Occipital lobe (tissue), 3 donors: ENCODE measurements at places on chromosomes 4 and X. TPM values are rescaled to one million over a fixed set of nuclear protein-coding genes. Genes with fewer than 3 reads are reported as not detected.

- DNase-seq = no peak
Measured at GRCh38 chr4:120850018-120850599, 72.4 kb downstream of the PRDM5 start.

- DNase-seq = no peak
Measured at GRCh38 chr4:166838975-166839614, 395.2 kb downstream of the SPOCK3 start.

- no peak for DNase-seq
Measured at GRCh38 chr4:11485926-11486325, 57.2 kb upstream of the HS3ST1 start.

GRCh38 chr4:47510506-47511143, 25.6 kb downstream of the ATP10D start:
- DNase-seq = no peak

- no peak for DNase-seq
Measured at GRCh38 chr4:166277401-166277800, 404.4 kb downstream of the TLL1 start.

GRCh38 chrX:38657562-38657961, 96.2 kb downstream of the TSPAN7 start:
- DNase-seq = no peak

GRCh38 chr4:3291411-3291968, 1.3 kb upstream of the RGS12 start:
- DNase-seq = no peak

DNA sequence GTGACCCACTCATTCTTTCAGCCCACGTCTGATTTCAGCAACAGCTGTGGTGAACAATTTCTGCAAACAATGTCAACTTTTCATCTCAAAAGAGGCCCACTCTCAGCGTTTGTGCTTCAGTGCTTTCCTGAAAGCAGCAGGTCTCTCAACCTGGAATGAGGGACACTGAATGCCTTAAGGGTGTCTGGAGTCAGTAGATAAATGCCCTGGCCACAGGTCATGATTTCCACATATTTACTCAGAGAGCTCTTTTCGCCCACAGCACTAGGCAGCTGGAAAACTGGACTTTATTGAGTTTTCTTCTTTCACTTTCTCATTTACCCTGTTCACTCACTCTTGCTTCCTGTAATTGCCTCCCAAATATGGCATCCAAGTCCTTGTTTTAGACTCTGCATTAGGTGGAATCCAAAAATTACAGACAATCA, 52.8 kb downstream of the NPFFR2 start:
- no peak for DNase-seq

DNA sequence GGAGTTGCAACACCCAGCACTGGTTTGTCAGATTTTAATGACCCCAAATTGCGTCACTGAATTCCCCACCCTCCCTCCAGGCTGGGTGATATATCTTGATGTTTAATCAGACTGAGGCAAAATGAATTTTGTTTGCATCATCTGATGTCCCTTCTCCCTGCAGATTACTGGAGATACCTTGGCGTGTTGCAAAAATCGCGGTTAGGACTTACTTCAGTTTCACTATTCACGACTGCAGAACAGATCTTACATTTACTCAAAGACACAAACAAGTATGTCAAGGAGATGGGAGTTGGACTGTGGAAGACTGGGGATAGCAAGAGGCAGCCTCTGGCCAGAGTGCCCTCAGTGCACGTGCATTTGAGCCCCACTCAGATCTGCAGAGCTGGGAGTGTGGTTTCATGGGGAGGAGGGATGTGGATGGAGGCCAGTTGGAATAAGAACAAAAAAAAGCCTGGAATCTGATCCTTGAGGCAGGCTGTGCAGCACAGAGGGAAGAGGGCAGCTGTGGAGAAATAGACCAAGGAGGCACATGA, 92.2 kb upstream of the MTM1 start:
- DNase-seq = no peak

DNA sequence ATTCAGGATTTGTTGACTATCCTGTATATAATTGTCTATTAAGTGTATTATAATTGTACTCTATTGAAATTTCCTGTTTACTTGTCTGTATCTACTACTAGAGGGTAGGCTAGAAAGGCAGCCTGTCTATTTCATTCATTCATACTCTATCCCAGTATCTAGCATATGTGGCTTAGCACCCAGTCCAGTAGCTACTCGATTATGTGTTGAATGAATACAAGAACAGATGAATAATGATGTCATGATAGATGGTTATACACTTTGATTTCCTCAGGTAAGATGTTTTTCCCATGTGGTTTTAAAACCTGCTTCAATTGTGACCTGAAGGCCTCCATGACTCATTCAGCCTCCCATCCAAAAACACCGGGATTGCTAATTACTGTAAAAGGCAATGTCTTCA, 68.0 kb downstream of the IL21 start:
- no peak for DNase-seq

DNA sequence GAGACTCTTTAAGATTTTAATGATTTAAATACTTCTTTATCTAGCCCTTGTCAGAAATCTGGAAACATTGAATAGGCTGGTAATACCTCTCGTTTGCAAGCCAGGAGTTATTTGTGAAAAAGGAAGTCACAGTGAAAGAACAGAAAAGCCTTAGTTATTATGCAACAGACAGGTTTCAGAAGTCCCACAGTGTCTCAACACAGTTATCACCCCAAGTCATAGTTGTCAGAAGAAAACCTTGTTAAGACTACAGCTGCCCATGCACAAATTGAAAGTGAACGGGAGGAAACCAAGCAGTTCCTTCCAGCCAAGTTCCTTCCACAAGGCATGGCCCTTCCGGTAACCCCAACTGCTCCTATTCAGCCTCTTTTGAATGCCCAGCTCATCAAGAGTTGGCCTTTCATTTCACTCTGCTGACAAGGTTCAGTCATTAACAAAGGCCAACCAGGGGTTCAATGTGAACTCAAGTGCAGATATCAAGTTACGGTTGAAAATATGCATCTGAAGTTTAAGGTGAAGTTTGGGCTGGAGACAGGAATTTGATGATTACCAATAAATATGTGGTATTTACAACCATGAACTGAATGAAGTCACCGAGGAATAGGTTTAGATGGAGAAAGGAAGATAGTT, 15.6 kb downstream of the ALPK1 start:
- no peak for DNase-seq

GRCh38 chr4:142267101-142267500, 579.0 kb downstream of the INPP4B start:
- DNase-seq = no peak

GRCh38 chr4:137946453-137947174, 295.5 kb downstream of the SLC7A11 start:
- DNase-seq = no peak

DNA sequence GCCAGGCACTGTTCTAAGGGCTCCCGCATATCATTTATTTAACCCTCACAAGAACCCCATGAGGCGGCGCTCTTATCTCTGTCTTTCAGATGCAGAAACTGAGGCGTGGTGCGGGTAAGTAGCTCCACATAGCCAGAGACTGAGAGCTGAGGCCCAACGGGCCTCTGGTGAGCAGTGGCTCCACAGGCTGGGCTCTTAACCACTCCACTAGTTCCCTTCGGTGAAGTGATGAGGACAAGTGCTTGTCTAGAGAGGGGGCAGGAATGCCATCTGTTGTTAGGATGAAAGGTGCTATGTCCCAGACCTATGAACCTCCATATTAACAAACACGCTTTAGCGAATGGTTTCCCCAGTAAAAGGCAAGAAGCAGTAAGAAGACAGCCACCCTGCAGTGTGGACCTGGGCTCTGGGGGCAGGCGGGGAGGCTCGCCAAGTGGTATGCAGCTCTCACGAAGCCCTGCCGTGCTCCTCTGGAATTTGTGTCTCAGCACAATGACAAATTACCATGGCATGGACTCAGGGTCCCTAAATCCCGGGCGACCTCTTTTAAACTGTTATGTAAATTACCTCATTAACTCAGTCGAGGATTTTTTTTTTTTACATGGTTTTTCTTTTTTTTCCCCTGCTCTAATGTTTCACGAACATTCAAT, 20.9 kb upstream of the S100G start:
- no peak for DNase-seq

DNA sequence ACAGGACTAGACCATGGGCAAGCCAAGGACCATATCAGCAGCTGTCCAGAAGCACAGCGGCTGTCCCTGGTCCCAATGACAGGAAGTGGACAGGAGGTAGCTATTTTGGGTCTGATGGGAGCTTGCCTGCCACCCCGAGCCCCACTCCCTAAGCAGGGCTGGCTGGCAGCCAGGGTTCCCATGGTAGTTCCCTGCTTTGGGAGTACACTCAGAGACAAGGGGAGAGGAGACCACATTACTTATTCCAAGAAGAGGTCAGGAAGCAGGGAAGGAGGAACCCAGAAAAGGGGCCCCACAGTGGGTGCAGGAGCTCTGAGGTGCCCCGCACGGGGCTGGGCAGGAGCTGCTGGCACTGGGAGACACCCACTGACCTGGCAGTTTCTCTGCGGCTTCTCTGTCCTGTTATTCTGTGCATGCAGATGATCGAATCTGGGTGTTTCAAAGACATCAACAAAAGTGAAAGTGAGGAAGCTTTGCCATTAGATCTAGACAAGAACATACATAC, 36.3 kb downstream of the HTT-AS start:
- no peak for DNase-seq

DNA sequence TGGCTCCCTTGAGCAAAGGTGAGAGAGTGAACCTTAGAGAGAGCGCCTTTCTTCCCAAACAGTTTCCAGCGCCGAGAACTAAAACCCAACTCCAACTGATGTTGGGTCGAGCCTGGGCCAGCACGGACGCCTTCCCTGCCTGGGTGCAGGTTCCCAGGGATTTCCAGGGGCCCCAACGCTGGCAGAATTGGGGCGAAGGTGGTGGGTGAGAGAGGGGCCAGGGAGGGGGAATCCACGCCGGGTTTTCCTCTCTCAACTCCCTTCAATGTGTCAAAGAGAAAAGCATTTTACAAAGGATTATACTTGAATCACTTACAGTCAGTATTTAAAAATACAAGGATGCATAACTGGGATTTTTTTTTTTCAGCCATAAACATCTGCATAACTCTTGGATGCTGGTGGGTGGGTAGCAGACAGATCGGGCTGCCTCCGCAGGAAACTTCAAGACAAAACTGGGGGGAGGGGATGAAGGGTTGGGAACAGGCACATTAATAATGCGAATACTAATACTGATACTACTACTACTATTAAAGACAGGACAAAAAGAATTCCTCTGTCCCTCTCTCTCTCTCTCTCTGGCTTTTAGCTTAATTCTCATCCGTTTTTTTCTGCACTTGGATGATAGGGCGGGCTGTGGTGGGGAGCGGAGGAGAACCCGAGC, 1.3 kb upstream of the ARX start:
- DNase-seq = no peak

DNA sequence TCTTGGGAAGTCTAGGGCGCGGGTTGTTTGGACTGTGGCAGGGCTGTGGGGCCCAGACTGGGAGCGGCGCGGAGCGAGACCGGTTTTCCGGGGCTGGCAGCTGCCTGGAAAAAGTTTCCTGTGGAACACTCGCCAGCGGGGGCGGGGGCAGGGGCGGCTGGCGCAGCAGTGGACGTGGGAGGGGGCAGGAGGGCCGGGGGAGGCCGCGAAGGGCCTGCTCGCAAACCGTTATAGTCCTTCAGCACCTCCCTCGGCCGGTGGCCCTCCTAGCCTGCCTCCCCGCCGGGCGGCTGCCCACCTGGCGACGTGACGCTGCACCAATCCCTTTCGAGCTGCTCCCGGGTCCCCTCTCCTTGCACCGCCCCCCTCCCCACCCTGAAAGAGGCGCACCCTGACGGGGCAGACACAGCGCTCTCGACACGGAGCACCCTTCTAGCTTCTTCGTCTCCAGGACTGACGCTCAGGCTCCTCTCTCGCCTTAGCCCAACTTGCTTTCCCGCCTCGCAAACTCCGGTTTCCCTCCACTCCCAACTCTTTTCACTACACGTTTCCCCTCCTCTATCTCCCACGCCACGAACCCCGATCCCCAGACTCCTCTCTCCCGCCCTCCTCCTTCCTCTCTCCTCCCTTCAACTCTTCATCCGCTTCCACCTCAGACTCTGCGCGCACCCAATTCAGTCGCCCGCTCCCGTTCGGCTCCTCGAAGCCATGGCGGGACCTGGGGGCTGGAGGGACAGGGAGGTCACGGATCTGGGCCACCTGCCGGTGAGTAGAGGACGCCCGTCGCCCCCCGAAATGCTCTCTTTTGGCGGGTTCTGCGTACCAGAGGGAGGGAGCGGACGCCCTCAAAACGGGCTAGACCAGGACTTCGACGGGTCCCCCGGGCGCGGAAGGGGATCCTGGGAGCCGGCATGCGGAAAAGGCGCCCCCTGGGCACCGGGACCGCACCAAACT, at the start of gene NRK:
Gene NRK (plus strand): TSS at position 402 of the 954 bp plus-strand sequence. CDS start 307 bp downstream, at position 709.
- no peak for DNase-seq

DNA sequence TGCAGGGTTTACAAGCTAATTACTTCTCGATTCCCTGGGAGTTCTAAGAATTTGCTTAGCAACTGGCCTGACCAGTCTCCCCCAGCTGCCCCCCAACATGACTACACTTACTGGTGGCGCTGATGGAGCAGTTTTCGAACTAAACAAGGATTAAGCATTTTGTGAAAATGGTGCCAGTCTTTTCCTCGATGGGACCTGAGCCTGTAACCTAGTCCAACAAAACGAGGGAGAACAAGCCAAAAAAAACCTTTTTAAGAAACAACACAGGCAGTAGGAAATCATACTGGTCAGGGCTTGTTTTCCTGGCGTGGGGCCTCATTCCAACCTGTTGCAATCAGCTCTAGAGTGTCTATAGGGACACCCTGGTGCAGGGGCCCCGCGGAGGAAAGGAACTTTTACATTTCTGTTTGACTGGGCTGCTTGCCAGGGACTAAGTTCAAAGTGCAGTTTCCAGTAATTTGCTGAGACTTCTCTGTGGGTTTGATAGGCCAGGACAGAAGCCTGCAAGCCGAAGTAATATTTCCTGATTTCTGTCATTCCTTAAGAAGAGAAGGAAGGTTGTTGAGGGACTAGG, 158.7 kb downstream of the SPRY1 start:
- DNase-seq = peak; percentile 21

GRCh38 chrX:26146024-26146423, 7.9 kb downstream of the MAGEB18 start:
- DNase-seq = no peak

- DNase-seq = no peak
Measured at GRCh38 chrX:40406330-40406859, 174.4 kb upstream of the ATP6AP2 start.

- DNase-seq = no peak
Measured at GRCh38 chr4:119897260-119897659, 169.4 kb downstream of the MAD2L1 start.

- DNase-seq = no peak
Measured at GRCh38 chrX:19245711-19246269, 97.9 kb upstream of the PDHA1 start.

- no peak for DNase-seq
Measured at GRCh38 chrX:41922431-41923151, 763 bp downstream of the CASK start.

The UGT2A2 gene
- total RNA-seq = not detected

The BEX1 gene
- 103 TPM for total RNA-seq

The RPL9 gene
- total RNA-seq = 3,277 TPM

The SLC10A6 gene
- total RNA-seq = not detected

The TNIP3 gene
- total RNA-seq = 0.47 TPM

The FAAH2 gene
- 1.2 TPM for total RNA-seq

The SRPX2 gene
- total RNA-seq = 1.2 TPM

The SCLT1 gene
- total RNA-seq = 94.8 TPM

The INTU gene
- total RNA-seq = 36.3 TPM
